ENCODE measurements at places on chromosomes 2 and 18.

- DNase-seq, result no peak
Observed at GRCh38 chr2:54757500-54757899, 34.0 kb downstream of the EML6 start.

DNA sequence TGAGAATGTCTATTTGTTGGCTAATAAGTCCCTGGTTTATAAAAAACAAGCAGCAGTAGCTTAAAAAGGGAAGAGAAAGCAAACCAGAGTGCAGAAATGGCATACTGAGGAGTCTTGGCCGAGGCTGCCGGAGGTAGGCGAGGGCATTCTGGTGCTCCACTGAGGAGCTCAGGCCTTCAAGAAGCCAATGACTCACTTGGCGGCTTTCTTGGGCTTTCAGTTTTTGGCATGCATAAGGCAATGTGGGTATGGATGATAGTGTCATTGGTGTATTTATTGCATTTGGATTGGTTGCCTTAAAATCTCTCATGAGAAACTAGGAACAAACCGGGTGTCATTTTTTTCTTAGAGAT is 119.6 kb upstream of the ARL5A start:
- no peak for DNase-seq

GRCh38 chr2:43538034-43538670 is 57.7 kb downstream of the THADA start:
- DNase-seq, result no peak

DNA sequence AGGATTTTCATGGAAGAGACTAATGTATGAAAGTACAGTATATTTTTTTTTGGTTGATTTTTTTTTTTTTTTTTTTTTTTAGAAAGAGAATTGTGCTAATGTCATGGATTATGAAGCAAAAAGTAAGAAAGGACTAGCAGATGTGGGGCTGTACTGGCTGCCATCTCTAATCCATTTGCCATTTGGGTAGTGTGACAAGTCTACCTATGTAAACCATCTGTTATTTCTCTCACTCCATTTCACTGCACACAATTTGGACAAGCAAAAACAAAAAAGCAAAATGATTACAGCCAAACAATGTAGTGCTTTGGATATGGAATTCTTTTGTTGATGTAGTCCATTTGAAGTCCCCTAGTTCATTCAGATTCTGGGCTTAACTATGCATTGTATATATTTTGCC is 1355.4 kb downstream of the LRP1B start:
- DNase-seq, result no peak

DNA sequence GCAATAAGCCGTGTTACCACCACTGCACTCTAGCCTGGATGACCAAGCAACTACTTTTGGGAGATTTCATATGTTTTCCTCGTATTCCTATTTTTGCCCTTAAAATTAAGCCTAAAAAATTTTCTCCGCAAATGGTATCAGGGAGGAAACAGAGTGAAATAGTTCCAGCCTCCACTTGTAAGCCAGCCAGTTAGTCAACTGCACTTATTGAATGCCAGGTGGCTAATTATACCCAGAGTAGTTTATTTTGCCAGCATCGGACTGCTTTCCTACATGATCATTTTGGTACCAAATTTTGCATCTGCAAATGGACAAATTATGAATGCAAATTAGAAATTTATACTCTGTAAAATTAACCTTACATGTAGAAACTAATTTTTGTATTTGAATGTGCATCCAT is 90.2 kb upstream of the ARHGAP28 start:
- no peak for DNase-seq

- no peak for DNase-seq
Observed at GRCh38 chr18:75879196-75879595, 451.7 kb upstream of the SMIM21 start.

GRCh38 chr18:32093102-32093511 is 1.4 kb downstream of the RNF138 start:
- no peak for DNase-seq

- DNase-seq, result no peak
Observed at GRCh38 chr18:37636831-37637477, 71.4 kb upstream of the CELF4 start.

DNA sequence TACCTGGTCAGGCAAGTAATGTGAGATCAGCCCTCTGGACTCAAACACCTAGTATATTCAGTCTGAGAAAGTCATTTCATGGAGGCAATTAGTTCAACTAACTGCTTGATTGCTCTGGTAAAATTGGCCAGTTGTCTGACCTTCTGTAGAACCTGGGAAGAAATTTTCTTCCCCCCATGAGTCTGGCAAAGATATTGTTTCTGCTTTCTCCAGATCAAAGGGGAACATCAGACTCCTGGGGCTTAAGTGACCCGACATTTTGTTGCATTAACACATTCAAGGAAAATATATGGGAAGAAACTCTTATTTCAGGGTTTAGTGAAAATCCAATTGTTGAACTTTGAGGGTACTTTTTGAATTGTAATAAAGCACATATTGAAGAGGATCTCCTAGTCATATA is 375.1 kb downstream of the SUCLG1 start:
- no peak for DNase-seq

GRCh38 chr2:240413813-240414429 is 21.5 kb upstream of the GPC1 start:
- no peak for DNase-seq

- no peak for DNase-seq
Observed at GRCh38 chr18:48662011-48662661, 123.3 kb downstream of the CTIF start.

GRCh38 chr2:101967826-101968513 is 23.8 kb upstream of the IL1R2 start:
- DNase-seq, result no peak

Data from activated CD8-positive, alpha-beta memory T cell treated with anti-CD3 and anti-CD28 coated beads for 1 hour (primary cell).